ENCODE measurements at places on chromosomes 1 and 21.

- DNase-seq, result peak; percentile 46
Observed at GRCh38 chr1:111511370-111511769, 7.9 kb upstream of the ADORA3 start.

DNA sequence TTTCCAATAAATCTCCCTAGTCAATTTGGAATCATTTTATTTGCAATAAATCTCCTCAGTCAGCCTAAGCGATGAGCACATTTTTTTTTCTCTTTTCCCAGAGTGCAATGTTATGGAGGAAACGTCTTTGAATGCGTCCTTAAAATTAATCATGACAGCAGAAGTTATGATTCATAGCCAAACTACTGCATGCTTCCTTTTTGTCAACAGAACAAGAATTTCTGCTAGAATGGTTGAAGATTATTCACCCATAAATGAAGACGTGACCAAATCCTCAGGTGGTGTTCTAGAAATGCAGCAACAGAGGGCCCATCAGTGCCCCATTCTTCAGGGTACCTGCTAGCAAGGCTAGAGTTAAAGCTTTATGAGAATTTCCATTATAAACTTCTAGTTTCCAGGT is 407.9 kb upstream of the PKN2 start:
- DNase-seq, result no peak

- no peak for DNase-seq
Observed at GRCh38 chr1:156248323-156248683, 447 bp upstream of the PAQR6 start.

GRCh38 chr1:182574156-182574555 is 14.9 kb downstream of the RNASEL start:
- DNase-seq, result no peak

GRCh38 chr1:168980656-168981055 is 125.8 kb upstream of the ATP1B1 start:
- no peak for DNase-seq

GRCh38 chr21:41972511-41973205 is 18.8 kb upstream of the C2CD2 start:
- DNase-seq, result peak; percentile 35

- DNase-seq, result no peak
Observed at GRCh38 chr1:228108742-228109072, 392 bp downstream of the MRPL55 start.

DNA sequence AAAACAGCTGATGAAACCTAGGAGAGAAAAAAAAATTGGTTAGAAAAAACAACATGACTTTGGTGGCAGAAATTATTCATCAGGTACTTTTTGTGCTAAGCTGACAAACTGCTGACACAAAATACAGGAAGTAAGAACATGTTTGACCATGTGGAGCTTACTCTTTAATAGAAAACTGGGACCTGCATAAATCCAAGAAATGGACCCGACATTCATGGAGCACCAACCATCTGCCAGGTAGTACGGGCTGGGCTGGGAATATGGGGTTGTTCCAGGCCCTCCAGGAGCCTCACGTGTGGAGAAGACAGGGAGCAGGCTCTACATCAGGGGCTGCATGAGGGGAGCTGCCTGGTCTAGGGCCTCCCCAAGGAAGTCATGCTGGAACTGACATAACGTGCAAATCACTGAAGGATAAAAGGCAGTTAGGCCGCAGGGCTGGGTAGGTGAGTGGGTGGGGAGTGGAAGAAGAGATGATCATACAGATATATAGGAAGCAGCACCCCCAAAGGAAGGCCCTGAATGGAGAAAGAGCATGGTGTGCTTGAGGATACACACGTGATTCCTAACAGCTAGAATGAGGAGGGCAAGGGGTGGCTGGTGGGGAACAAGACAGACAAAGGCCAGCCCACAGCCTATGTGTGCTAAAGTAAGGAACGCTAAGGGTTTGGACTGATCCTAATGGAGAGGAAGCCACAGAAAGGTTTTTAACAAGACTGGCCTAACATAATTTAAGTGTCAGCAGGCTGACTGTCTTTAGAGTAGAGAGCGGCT is 26.1 kb downstream of the CD58 start:
- no peak for DNase-seq

- no peak for DNase-seq
Observed at GRCh38 chr1:33147997-33148314, 33.9 kb downstream of the TRIM62 start.

GRCh38 chr1:59178339-59179187 is 118.3 kb upstream of the FGGY start:
- no peak for DNase-seq

DNA sequence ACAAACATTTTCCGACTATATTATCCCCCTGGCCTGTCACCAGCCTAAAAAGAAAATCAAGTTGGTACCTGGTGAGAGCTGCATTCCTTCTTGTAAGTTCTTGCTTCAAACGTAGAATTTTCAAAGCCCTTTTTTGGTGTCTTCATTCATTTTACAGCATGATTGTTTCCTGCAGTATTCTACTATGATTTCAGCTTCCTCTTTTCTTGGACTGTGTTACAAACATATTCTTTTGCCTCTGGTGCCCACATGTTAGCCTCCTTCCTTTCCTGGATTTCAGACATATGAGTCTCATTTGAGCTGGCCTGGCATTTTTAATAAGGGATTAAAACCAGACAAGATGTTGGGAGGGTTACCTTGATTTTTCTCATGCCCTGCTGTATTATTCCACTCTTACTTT is 142.5 kb downstream of the PIGK start:
- DNase-seq, result no peak

DNA sequence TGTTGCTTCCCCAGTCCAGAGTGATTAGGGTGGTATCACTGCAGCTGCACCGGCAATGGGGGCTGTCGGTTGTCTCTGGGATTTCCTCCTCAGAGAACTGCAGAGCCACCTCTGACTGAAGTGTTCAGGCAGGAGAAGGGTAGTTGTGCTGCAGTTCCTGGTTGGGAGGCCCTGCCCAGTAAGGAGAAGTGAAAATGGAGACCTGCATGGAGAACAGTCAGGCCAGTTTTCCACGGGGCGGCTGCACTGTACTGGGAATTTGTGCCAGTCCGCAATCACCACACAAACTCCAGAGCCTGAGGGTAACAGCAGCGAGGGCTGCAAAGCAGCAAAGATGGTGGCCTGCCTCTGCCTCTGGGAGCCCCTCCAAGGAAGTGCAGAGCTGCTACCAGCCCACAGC is 58.1 kb upstream of the CCDC190 start:
- DNase-seq, result no peak

- DNase-seq, result no peak
Observed at GRCh38 chr1:40757084-40757483, 26.5 kb upstream of the KCNQ4 start.

DNA sequence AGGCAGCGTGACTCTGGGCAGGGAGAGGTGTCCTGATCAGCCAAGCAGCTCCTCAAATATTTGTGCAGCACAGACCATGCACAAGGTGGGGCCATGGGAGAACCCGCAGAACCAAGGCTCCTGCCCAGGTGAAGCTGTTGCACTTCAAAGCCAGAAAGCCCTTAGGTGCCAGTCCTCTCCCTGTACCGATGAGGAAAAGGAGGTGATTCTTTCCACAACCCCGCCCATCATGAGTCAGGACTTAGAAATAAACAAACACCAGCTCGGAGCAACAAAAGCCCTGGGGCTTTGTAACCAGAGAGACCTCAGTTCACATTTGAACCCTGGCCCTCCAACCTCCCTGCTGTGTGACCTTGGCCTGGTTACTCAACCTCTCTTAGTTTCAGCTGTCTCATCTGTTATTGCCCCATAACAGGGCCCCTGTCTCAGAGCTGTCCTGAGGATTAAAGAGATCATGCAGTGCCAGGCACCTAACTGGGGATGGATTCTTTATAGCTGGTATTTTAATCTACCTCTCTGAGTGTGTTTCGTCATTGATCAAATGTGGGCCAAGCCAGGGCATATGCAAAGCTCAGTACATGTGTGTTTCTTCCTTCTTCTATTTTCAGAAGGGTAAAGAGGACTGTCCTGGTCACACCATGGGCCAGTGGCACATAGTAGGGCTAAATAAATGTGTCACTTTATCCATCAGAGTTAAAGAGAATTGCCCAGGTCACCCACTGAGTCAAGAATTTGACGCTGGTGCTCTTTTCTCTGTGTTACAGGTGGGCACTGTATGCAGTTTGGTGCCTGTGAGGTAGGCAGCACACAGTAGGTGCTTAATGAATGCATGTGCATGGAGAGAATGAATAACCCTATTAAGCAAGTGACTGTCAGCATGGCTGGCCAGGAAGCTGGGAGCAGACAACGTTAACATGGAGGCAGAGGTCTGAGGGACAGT is 1.4 kb downstream of the LDLRAD1 start:
- no peak for DNase-seq

- no peak for DNase-seq
Observed at GRCh38 chr1:231161667-231162296, at the start of gene TRIM67. Gene TRIM67, plus strand, starts transcription at chr1:231162058. Its CDS starts 912 bp downstream, at chr1:231162970.

GRCh38 chr1:43329995-43330751 is 7.4 kb upstream of the MPL start:
- DNase-seq, result no peak

DNA sequence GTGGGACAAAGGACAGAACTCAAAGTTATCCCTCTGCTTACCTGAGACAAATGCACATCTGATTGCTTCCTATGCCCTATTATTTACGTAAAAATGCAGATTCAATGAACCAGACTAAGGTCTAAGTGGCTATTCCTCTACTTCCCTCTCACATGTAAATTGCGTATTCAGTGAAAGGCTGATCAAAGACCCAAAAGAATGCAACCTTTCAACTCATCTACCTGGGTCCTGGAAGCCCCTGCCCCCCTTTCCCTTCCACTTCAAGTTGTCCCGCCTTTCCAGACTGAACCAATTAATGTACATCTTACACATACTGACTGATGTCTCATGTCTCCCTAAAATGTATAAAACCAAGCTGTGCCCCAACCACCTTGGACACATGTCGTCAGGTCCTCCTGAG is 14.6 kb downstream of the SSX2IP start:
- no peak for DNase-seq

DNA sequence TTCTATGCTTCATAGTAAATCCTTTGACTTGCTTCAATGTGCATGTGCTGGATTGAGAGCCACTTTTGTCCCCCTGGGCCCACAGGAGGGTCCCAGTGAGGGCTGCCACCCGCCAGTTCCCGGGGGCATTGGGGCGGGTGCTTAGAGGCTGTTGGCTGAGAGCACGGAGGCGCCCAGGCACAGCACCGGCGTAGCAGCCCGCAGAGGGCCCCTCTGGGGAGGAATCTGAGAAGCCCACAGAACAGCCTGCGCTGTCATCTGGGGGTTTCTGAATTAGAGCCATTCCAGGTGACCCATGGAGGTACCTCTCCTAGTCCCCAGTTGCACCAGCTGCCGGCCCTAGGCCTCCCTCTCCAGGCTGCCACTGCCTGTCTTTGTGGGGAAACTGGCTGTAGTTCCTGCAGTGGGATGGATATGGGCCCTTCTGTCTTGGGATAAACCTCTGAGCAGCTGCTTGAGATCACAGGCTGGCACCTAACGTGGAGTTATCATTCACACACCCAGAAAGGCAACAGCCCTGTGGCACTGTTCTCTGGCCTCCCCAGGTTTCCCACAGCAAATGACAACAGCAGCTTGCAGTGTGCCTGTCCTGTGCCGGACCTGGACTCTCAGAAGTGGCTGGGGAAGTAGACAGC is 39.5 kb downstream of the TMEM51 start:
- DNase-seq, result no peak

GRCh38 chr1:184367427-184368038 is 19.3 kb upstream of the C1orf21 start:
- DNase-seq, result no peak

DNA sequence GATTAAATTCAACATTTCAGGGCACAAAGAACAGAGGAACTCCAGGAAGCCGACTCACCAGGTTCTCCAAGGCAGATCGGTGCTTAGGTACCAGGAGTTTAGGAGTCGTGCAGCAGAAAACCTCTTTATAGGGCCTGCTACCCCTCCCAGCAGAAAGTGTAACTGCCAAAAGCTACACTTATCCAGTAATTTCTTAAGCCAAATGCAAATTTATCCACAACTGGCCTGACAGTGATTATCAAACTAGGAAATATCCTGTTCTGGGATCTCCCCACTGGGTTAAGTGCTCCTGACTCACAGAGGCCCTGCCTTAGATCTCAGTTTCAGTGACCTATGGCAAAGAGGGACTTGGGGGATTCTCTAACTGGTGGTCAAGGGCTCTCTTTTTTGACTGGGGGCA is at the start of gene SPRR2F:
Gene SPRR2F (minus strand): TSS at position 101 of the 400 bp plus-strand sequence. CDS start 783 bp downstream, outside the sequence.
- DNase-seq, result no peak
